DMS 273 treated with DMSO at 0.1 percent for 48 hours (cell line): ENCODE measurements at places on chromosomes 13 and 19.

GRCh38 chr19:38291855-38292254 is 12.2 kb upstream of the C19orf33 start:
- DNase-seq, result no peak

GRCh38 chr13:47426126-47426849 is 529.4 kb upstream of the HTR2A start:
- no peak for DNase-seq

DNA sequence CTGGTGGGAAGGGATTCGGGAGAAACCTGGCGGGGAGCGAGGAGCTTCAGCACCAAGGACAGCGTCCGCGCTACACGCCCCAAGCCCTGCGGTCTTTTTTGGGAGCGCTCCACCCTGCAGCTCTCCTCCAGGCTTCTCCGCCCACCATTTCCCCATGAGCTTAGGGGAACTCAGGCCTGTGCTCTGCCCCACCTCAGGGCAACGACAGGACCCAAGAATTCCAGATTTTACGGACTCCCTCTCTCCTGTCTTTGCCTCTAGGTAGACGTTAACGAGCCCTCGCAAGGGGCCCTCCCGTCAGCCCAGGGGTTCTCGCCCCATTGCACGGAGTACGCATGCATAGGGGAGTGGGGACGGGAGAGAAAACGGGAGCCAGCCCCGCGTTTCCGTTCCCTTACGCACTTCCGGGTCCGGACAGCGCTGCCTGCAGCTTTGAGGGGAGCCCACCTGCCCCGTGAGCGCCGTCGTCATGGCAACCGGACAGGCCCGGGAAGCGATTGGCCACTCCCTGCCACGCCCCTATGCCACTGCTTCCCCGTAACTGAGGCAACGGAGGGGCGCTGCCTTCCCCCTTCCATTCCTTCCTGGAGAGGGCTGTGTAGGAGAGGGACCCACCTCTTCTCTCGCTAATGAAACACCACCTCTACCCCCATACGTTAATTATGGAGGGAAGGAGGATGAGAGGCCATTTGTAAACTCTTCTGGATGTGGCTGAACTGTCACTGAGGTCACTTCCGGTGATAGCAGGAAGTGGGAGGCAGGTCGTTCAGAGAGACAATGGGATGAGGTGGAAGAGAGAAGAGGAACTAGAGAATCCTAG is 20.8 kb downstream of the NOVA2 start:
- DNase-seq, result no peak

GRCh38 chr13:74210693-74211393 is 76.6 kb upstream of the KLF12 start:
- DNase-seq, result peak; percentile 42

- no peak for DNase-seq
Measured at GRCh38 chr13:110921209-110921608, 6.3 kb upstream of the ANKRD10 start.

GRCh38 chr13:37085606-37086005 is 19.9 kb downstream of the CSNK1A1L start:
- DNase-seq, result no peak

GRCh38 chr13:94209117-94209516 is 270.4 kb downstream of the DCT start:
- DNase-seq, result no peak

DNA sequence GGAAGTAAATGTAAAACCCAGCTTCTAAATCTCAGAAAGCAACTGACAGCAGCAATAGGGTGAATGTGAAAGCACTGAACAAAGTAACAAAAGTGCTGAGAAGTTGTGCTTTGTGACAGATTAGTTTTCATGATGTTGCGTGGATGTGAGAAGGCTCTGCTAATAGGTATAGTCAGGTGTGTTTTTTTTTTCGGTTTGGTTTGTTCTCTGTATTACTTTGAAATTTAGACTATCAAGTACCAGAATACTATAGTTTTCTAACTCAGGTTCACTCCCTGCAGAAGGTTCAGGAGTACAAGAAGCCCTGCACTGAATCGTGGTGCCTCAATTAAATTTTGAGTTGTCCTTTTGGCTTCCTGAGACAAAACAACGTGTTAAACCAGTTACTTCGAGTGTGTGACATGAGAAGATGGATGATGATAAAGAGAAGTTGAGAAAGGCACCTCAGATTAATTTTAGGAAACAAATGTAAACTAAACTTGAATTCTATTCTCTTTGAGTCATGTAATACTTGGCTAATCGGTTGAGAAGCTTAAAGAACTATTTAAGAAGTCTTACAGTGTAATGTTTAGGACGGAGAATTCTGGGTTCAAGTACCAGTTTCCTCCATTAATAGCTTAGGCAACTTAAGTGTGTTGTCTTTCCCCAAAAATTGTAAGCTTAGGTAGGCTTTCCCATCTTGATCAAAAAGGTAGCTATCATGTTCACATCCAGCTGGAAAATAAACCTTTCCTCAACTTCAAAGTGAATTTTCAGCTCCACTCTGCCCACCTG is 10.3 kb downstream of the MIR17HG start:
- no peak for DNase-seq

DNA sequence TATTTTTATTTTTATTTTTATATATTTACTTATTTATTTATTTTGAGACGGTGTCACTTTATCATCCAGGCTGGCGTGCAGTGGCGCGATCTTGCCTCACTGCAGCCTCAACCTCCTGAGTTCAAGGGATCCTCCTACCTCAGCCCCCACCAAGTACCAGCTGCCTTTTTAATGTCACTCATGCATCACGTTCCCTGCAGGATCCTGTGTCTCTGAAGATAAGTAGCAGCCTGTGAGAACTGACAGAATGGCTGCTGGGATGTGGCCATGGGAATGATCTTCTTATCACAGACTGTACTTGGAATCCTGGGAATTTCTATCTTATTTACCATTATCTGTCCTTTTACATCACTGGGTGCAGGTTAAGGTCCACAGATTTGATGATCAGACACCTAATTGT is 9.2 kb upstream of the ZNF761 start:
- no peak for DNase-seq

DNA sequence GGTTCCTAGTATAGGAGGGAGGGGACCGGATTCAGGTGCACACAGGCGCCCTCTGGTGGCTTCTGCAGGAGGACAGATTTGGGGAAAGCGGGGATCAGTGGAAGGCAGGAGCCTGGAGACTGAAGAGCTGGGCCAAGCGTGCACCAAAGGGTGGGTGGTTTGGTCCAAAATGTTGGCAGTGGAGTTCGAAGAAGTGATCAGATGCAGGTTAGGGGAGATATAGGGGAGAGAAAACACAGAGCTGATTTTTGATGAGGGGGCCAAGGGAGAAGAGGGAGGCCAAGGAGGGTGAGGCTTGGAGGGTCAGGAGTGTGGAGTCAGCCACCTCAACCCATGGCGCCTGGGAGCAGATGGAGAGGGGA is 6.8 kb upstream of the CARM1 start:
- DNase-seq, result peak; percentile 53
